ENCODE measurements at places on chromosomes 16 and 17.

GRCh38 chr17:17127730-17128291 is 78.3 kb downstream of the PLD6 start:
- DNase-seq = no peak

DNA sequence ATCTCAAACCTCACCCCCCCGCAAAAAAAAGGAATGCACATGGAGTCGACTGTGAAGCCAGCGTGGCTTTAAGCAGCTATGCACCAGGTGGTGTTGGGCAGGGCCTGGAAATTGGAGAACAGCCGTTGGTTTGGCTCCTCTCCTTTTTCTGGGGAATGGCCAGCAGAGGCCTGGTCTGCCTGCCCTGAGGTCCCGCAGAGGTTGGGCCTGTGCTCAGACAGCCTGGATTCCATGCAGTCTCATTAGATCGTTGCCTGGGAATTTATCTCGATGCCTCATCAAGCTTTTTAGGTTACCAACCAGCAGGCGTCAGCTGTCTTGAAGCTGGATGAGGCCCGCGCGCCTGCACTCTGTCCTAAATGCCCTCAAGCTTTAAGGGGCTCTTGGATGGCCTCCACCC is 9.8 kb downstream of the SLC12A3 start:
- DNase-seq = no peak

DNA sequence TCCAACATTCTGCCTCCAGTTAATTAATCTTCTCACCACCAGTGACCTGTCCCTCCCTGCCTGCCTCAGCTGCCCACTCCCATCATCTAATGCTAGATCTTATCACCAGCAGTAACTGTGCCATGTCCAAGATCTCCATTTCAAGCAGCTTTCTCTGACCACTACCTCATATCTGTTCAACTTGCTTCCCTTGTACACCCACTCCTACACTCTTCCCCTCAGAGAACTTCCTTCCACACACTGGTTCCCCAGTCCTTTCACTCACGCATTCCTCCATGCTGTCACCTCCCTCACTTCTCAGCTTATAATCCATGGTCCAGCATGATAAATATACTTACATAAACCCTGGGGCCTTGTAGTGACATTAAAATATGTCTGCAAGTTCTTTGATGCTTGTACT is 31.8 kb upstream of the DYNLL2 start:
- DNase-seq = no peak

DNA sequence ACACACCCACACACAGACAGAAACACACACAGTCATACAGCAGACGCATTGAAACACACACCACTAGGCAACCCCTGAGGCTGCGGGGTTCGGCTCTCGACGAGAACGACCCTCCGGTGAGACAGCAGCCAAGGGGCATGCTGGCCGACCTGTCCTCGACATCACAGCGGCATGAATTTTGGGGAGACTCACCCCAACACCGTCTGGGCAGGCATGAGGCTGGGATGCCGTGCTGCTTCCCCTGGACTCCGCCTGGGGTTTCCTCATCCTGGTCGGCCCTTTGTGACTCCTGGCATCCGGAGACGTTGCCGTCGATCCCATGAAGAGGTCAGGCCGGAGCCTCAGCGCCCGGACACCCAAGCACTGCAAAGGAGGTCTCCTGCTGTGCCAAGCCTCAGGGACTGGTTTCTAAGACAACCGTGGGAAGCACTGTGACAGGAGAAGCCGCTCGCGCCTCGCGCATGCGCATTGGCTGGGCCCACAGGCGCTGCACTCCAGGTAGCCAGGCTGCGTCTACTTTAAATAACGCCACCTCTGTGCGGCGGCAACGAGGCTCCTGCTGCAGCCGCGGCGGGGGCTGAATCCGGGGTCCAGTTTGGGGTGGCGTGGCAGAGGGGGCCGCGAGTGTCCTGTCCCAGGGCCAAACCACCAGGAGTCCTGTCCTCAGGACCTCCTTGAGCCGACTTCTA is 13.8 kb upstream of the KCNJ18 start:
- no peak for DNase-seq

DNA sequence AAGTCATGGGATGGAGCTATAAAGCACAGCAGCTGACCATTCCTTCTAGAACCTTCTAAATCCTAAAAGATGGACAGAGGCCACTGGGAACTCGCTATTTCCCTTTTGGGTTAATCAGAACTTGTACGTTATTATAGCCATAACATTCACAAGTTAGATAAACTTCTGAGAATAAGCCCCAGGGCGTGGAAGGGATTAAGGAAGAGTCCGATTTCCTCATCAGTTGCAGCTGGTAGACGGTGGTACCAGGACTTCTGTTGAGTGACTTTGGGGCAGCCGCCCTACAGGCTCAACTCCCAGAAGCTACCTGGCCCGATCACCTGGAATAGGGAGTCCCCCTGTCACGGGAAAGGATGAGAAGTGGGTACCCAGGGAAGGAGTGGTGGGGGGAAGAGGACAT is 370.1 kb upstream of the ZFHX3 start:
- no peak for DNase-seq

DNA sequence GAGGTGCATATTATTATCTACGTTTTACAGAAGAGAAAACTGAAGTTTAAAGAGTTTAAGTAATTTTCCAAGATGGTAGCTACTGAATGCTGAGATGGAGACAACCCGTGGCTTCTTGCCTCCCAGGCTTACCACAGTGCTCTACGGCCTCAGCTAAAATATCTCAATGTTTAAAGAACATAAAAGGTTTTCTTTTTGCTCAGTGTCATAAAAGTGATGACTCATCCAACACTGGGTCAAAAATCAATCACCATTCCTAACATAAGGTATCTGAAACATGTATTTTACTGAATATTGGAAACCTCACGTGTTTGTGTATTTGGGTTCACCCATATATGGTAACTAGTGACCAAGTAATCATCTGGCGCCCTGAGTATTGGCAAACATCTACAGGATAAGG is 18.4 kb downstream of the ABCA9 start:
- no peak for DNase-seq

- no peak for DNase-seq
Observed at GRCh38 chr16:50253514-50253910, 12.8 kb upstream of the ADCY7 start.

- DNase-seq = no peak
Observed at GRCh38 chr17:19744492-19744891, 3.6 kb downstream of the ALDH3A1 start.

DNA sequence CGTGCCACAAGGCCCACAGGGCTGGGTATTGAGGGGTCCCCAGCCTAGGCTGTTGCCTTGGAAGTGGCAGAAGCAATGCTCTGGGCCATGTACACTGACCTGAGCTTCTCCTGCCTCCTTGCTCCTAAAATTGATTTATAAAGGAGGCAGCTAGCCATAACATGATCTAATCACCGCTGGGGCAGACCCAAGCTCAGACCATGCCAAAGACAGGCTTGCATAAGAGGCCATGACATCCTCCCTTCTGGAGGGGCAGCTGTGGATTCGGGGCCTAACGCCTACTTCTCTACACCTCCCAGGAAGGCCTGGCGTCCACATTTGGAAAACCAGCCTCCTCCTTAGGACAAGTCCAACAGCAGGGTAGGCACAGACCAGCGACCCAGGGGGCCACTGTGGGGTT is 12.3 kb downstream of the HSD11B2 start:
- no peak for DNase-seq

DNA sequence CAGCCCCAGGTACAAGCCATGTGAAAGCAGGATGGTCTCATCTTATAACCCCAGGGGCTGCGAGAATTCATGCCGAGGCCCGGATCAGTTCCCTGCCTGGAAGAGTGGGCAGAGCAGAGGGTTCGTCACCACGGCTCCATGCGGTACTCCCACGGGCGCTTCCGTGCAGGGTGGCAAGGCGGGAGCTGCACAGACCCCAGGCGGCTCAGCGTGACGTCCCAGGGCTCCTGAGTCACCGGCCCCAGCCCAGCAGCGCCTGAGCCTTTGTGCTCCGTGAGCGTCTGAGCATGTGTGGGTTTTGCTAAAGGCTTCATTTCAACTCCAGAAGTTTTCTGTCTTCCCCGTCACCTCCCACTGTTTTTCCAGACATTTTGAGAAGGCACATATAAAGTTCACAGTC is 71.2 kb upstream of the CHMP6 start:
- DNase-seq = no peak

DNA sequence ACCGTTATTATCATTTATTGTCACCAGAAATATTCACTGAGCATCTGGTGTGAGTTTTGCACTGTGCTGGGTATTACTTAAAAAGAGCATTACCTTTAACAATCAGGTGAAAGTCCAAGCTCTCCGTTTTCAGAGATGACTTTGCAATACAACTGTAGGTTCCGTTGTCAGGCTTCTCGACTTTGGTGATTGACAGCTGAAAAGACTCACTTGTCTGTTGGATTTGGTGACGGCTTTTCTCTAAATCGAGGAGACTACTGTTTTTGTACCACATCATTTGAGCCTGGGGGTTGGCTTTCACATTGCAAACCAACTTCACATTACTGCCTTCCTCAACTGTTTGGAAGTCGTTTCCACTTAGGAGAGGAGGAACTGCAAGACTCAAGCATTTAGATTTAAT is 9.1 kb downstream of the TMIGD1 start:
- no peak for DNase-seq

DNA sequence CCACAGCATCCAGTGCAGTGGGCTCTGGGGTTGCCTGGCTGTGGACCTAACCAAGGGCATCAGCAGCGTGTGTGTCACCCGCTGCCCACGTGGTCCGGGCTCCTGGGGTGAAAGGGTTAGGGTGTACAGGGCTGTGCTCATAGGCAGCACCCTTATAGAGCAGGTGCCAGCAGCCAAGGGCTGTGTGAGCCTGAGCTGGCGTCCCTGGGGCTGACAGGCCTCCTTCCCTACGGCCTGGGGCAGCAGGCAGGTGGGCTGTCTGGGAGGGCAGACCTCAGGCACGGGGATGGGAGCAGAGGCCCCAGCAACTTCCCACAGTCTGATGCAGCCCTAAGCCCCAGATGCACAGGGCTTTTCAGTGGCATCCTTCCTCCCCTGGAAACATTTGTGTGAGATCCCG is 13.9 kb downstream of the CD300A start:
- DNase-seq = no peak

DNA sequence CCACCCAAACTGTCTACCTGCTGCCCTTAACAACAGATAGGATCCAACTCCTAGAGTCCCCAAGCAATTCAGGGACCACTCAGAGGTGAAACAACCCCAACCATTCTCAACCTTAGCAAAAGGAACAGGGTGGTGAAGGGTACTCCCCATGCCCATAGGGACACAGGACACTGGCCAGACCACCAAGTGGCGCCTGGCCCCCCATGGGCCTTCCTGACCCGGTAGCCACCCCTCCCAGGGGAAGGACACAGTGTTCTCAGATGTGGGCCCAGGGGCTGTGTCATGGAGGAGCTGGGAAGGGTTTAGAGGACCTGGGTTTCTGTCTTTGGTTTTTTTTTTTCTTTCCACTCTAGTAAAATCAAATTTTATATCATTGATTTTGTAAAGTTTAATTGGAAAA is 9.7 kb upstream of the SLC25A39 start:
- no peak for DNase-seq

- no peak for DNase-seq
Observed at GRCh38 chr16:19147126-19147525, 20.9 kb upstream of the SYT17 start.

- DNase-seq = no peak
Observed at GRCh38 chr17:63189930-63190329, 223.9 kb downstream of the TANC2 start.
